ENCODE measurements at places on chromosomes 6 and 20. TPM values are rescaled to one million over a fixed set of nuclear protein-coding genes. Genes with fewer than 3 reads are reported as not detected.

The STX7 gene
- total RNA-seq = 20.5 TPM

DNA sequence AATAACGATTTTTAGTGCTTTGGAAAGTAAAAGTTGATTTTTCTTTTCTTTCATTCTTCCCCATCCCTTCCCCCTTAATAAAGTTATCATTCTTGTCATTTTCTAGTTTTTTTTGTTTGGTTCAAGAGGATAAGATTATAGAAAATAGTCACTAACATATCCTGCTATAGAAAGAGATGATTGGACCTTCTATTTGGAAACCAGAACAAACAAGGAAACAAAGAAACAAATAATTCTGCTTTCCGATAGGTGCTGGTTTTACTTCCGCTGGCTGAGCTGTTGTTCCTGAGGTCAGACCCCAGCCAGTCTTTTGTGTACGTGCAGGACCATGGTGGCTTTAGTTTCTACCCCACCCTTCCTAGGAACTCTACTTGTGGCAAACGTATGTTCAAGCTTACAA, at the start of gene CDH26:
TSS of gene CDH26 (plus strand) at position 301 of the 400 bp plus-strand sequence. CDS start 304 bp downstream, outside the sequence.
- no peak for DNase-seq

GRCh38 chr6:97049253-97050011, 124.9 kb downstream of the KLHL32 start:
- no peak for DNase-seq

DNA sequence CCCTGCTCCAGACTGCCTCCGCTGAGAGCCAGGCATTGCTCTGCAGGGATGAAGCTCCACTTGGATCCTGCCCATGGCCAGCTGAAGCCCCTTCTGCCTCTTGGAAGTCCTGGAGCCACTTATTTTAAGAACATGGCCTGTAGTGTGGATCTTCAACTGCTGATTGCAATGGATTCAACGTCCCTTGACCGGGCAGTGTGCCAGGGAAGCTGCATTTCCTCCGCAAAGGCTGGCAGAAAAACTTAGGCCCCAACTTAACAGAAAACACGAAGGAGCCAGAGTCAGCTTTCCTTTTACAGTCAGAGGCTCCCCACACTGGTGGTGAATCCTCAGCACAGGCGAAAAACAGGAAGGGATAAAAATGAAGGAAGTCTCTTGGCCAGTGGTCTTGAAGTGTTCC, 26.3 kb upstream of the FOXQ1 start:
- DNase-seq = no peak

DNA sequence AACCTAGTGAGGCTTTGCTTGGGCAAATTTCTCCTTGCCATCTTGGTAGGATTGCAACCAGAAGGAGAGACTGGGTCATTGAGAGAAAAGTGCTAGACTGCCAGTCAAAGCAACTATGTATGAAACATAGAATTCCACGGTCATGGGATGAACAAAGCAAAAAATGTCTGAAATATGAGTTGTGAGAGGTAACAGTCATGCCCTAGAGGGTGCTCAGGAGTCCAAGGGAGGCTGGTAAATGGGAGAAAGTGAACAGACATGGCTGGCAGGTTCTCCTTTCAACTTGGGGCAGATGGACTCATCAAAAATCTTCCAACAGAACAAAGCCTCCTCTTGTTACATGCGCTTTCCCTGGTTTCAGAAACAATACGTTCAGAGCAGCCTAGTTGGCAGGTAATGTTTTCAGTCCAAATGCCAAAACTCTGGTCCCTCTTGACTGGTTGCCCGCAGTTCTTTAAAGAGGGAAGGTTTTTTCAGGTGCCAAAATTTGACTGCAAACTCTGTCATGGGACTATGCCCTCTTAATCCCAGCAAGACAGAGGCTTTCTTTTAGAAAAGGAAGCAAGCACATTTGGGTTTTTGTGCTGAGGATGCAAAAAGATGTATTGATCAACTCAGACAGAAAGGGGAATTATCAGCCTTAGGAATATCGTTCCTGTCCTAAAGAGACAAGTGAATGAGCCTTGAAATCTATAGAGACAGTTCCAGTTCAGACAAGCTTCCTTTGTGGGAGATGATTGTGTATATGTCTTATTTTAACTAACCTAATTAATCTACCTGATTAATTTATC, 68.5 kb upstream of the SASH1 start:
- DNase-seq = no peak

DNA sequence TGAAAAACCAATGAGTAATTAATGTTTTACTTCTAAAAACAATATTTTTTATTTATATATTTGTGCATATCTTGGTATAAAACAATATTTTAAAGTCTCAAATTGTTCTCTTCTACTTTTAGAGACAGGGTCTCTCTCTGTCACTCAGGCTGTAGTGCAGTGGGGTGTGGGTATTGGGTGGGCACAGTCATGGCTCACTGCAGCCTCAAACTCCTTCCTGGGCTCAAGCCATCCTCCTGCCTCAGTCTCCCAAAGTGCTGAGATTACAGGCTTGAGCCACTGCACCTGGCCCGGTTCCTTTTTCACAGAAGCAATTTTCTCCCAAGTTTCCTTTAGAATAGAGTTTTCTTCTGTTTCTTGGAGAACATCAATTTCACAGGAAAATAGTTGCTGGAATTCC, 102.8 kb downstream of the TMEM242 start:
- DNase-seq = no peak

- no peak for DNase-seq
Observed at GRCh38 chr6:111590209-111590980, 15.3 kb downstream of the TRAF3IP2 start.

The CALHM4 gene
- not detected for total RNA-seq

DNA sequence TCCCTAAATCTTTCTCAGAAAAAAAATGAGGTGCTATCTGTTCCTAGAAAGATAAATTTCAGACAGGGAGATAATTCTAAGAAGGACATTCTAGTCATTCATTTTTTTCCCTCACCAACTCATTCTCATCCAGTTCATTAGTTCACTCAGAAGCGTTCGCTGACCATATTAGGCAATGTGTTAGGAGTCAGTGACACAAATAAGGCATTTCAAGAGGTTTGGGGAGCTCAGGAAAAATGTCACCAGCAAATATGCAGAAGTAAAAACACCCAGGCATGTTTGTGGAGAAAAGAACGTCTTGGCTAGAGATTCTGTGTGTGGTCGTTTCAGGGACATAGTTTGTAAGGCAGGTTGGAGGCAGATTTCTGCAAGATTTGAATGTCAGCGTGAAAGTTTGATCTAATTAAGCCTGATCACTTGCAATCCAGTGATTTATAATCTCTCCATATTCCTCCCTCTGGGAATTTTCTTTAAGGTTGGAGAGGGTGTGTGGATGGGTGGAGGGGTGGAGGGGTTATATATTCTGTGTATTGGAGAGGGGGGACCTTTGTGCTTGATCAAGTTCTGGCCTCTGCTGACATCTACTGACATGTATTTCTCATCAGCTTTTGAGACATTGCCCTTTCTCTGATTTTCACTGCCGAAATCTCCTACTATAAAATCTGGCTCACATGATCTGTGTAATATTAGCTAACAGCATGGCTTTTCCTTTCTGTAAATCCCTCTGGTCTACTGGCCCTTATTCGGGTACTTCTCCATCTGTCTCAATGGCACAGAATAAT, 3.6 kb downstream of the MYCT1 start:
- DNase-seq = no peak

GRCh38 chr6:25065666-25066065, 129.9 kb upstream of the RIPOR2 start:
- DNase-seq = no peak

The POPDC3 gene
- total RNA-seq = not detected

GRCh38 chr20:18443886-18444285, 22.9 kb downstream of the DZANK1 start:
- DNase-seq = no peak

DNA sequence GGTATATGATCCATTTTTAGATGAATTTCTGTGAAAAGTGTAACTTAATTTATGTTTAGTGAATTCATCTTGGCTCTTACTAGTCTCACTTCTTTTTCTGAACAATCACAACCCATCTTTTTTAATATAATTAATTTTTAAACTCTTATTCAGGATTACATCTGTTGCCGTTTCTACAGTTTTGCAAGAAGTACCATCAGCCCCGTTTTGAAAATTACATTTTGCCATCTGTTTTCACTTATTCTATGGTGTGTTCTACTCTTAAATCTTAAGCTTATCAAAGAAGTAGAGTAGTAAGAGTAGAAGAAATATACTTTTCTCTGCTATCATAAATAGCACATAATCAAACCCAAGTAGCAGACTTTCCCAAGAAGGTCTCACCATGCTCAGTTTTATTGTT, 70.1 kb downstream of the ZNF292 start:
- DNase-seq = no peak

DNA sequence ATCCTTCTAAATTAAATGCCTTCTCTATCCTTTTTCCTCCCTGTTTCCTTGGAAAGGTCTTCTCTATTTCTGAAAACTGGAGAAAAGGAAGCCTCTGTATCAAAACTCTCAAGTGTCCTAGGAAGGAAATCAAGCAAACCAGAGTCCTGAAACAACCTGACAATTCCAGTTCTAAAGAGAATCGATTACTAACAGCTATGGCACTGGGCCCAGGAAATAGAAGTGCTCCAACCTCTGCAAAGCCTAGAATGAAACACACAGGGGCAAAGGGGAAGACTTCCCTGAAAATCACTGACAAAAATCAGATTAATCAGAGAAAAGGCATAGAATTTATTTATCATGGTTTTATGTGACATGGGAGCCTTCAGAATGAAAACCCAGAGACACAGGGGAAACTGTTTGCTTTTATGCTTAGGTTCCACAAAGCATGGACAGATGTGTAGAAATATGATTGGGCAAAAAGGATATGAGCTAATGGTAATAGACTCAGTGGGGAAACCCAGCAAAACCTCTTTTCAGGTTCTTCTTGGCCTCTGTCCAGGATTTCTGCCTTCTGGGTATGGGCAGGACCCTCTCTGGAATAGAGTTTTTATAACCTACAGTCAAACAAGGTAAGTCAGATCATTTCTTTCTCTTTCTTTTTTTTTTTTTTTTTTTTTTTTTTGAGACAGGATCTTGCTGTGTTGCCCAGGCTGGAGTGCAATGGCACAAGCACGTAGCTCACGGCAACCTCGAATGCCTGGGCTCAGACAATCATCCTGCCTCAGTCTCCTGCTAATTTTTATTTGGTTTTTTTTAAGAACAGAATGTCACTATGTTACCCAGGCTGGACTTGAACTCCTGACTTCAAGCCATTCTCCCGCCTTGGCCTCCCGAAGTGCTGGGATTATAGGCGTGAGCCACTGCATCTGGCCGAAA, 91.7 kb downstream of the CD24 start:
- DNase-seq = no peak

DNA sequence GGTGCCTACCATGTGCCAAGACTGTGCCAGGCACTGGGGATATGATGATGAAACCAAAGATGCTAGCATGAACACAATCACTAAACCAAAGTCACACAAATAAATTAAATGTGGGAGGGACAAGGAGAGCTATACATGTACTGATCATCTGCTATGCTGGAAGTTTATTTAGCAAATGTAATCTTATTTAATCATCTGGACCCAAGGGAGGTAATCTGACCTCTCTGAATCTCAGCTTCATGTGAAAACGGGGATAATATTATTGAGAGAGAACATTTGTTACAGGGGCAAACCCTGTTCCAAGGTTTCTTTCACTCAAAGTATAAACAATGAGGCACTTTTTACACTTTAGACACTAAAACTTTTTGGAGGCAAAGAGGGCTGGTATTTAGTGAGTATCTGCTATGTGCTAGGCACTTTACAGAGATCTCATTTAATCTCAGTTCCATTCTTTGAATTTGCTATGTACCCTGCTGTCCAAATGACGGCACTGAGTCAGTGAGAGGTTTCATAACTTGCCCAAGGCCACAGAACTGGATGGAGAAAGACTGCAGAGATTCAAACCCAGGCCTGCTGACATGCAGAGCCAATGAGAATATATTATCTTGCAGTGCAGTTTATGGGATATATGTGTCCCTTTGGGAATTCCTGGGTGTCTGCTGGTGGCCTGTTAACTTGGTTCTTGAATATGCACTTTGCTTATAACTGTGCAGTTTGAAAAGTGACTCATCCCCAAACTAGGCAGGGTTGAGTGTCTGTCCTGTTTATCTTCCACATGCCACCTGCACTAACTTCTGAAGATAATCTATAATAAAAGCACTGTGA, 3.3 kb upstream of the ASXL1 start:
- no peak for DNase-seq

The GNMT gene
- total RNA-seq = 1.0 TPM

The ATAT1 gene
- 13.5 TPM for total RNA-seq

DNA sequence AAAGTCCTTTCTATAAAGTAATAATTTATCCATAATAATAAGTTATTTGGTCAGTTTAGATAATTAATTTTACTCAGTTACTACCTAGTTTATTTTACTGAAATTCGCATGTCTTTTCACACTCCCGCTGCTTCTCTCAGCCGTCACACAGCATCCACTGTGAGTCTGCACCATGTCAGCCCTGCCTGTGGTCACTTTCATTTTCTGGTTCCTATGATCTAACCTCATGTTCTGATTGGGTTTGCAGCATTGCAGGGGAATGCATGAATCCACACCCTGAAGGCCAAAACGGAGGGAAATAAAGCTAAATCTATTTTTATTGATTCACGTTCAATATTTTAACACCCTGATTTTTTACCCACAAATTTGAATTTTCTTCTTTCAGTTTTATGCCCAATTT, 47.4 kb downstream of the PDE10A start:
- DNase-seq = no peak

DNA sequence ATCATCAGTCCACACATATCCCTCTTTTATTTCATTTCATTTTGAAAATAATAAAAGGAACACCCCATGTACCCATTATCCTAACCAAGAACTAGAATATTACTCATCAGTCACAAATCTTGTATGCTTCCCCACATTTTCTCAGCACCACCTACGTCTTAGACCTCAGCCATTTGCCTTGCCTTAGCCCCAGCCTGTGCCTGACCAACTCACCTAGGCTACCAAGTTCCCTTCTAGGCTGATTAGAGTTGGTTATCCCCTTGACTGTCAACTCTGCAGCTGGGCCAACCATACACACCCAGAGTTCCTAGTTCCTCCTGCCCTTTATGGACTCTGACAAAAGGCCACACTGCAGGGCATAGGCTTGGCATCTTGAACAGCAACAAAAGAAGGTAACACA, 33.4 kb upstream of the IPCEF1 start:
- no peak for DNase-seq

The ARMC12 gene
- 0.97 TPM for total RNA-seq

The FOXP4 gene
- total RNA-seq = 8.8 TPM

DNA sequence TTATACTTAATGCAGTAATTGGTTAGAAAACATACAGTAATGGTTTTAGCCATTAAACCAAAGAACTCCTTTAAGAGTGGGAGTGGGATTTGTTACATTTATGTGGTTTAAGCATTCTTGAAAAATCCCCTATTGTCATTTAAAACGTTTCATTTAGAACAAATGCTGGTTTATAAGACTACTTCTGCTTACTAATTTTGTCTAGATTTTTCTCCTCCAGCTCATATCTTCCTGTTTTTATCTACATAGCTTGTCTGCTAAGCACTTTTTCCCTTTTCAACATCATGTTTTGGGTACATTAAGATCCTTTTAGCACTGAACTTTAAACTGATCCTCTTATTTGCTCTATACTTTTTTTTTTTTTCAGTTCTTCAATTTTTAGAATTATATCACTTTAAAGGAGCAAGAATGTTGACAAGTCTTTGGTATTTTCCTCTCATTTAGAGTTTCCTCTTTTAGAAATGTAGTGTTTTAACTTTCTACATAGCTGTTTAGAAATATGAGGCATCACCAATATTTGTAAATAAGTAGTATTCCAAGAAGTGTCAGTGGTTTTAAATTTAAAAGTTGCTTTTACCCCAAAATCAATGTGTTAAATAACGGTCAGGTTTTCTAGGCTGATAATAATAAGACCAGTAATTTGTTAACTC, 80.9 kb downstream of the SESN1 start:
- no peak for DNase-seq

The CPXM1 gene
- total RNA-seq = 0.31 TPM
